ENCODE measurements at places on chromosomes 3 and 15. TPM values are rescaled to one million over a fixed set of nuclear protein-coding genes. Genes with fewer than 3 reads are reported as not detected.

The SLC22A14 gene
- total RNA-seq, result not detected

The VEPH1 gene
- not detected for total RNA-seq

The DUOXA2 gene
- not detected for total RNA-seq

The VPS18 gene
- total RNA-seq, result 17.2 TPM

DNA sequence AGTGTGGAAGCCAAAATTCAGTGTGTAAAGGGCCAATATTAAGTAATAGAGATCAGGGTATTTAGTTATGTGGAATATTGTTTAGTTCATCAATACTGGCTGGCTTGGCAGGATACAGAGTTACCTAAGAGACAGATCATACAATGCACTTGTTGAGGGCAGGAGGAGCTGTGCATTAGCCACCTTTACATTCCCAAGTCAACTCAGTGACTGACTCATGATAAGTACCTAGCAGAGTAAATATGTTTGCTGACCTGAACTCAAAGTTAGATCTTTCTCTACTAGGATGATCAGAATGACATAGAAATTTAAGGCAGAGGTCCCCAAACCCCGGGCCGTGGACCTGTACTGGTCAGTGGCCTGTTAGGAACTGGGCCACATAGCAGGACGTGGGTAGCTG is 3.5 kb upstream of the ABHD17C start:
- no peak for DNase-seq

DNA sequence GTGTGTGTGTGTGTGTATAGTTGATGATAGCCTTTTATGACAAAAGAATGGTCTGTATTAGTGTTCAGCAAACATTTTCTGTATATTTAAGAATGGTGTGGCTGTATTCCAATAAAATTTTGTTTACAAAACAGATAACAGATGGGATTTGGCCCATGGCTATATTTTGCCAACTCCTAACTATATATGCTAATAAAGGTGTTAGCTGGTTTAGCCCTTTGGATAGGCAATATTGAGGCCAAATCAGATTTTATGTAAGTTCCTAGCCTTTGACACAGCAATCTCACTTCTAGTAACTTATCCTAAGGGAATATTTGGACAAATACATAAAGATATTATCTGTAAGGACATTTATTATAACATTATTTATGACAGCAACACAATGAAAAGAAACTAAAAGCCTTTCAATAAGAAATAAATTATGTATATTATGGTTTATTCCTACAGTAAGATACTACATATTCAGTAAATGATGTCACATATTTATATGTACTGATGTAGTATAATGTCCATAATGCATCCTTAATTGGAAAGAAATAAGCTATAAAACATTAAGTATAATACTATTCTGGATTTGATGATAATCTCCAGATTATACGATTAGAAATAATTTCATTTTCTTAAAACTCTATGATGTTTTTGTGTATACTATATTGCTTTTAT is 264.0 kb downstream of the RBMS3 start:
- no peak for DNase-seq

GRCh38 chr15:78067328-78068228 is 9.9 kb downstream of the TBC1D2B start:
- no peak for DNase-seq

- no peak for DNase-seq
These were observed 115.6 kb downstream of the ETFA start for GRCh38 chr15:76195506-76196268.

GRCh38 chr3:39445927-39446326 is 21.6 kb upstream of the MOBP start:
- no peak for DNase-seq

GRCh38 chr3:190458040-190458439 is 8.3 kb upstream of the TMEM207 start:
- no peak for DNase-seq

- DNase-seq, result no peak
These were observed 114.9 kb downstream of the SLC25A26 start for GRCh38 chr3:66335671-66336070.

- no peak for DNase-seq
These were observed 39.8 kb downstream of the PRICKLE2 start for GRCh38 chr3:64185436-64185835.

- DNase-seq, result no peak
These were observed 13.8 kb upstream of the ADPGK start for GRCh38 chr15:72797338-72797689.

GRCh38 chr15:101225658-101226057 is 26.2 kb downstream of the CHSY1 start:
- no peak for DNase-seq

DNA sequence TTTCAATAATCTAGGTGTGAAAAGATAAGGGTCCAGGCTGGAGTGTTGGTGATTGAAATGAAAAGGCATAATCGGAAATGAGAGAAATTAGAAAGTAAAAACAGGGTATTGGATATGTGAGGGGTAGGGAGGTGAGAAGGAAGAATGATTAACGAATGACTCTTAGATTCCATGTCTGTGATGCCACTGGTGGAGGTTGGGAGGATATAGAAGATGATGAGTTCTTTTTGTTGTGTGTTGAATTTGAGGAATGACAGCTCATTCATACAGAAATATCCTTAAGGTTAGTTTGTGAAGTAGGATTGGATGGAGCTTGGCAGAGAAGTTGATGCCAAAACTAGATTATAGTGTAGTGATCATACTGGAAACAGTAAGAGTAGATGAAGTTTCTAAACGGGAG is 72.2 kb upstream of the CCNL1 start:
- no peak for DNase-seq

DNA sequence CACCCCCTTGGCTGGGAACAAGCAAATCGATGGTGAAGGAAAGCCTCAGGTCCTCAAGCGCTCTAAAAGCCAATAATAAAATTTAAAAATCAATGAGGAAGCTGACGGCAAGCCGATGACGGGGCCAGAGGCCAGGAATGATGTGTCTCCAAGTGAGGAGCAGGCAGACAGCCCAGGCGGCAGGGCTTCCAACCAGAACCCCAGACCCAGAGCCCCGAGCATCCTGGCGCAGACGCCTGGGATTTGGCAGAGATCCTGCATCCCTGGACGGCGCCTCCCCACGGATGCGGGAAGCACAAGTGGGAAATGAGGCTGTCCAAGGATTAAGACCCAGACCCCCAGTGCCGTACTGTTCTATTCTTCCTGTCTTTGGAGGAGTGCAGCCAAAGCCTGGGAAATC is 123.0 kb upstream of the PROK2 start:
- DNase-seq, result no peak

DNA sequence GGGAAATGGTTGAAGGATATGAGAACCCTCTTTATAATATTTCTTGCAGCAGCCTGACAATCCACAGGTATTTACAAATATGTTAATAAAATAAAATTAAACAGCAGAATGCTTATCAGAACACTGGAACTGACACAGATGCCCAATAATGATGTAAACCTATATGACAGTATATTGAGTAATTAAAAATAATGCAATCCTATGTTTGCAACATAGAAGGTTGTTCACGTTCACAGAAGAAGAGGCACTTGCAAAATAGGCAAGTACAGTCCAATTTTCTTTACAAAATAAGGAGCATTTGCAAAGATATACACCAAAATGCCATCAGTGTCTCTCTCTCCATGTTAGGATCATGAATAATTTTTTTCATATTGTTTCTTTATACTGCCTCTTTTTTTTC is 397.0 kb upstream of the WNT5A start:
- no peak for DNase-seq

DNA sequence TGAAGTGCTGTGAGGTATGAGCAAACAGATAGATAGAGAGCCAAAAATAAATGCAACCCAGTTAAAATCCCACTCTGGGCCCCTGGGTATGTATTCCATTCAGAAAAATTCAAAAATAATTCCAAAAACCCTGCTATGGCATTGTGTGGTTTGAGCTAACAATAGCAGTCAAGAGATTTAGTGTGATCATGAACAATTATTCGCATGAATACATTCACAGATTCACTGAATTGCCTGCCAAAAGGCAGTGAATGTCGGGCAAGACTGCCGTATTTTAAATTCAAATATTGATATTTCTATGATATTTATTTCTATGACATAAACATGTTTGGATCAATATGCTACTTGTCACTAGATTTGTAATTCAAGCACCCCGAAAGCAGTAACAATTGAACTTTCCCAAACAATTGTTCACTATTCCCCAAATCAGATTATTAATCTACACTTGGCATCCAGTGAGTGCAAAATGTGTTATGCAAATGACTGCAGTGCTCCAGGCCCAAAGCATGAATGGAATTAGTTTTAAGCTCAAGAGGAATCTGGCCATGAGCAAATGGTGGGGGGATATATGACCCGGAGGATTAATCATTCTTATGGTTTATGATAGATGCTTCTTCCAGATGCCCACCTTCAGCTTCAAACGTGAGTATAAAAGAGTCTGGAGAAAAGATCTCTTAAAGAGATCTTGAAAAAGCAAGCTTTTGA is 417.0 kb upstream of the MEIS2 start:
- DNase-seq, result no peak

DNA sequence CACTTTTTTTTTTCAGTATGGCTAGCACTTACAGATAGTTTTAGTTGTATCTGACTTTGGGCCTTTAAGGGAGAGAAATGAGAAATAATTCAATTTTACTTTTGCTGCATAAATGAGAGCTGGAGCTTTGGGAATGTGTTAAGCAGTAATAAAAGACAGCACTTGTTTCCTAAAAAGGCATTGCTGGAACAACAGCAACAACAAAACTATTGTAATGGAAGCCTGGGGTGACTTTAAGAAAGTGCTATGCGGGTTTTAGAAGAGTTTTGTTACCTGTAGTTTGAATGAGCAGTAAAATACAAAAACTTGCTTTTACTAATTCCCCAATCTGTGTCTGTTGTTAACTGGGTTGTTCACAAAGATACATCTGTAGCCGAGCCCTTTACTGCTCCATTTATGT is 774.0 kb upstream of the ARPP21 start:
- no peak for DNase-seq

DNA sequence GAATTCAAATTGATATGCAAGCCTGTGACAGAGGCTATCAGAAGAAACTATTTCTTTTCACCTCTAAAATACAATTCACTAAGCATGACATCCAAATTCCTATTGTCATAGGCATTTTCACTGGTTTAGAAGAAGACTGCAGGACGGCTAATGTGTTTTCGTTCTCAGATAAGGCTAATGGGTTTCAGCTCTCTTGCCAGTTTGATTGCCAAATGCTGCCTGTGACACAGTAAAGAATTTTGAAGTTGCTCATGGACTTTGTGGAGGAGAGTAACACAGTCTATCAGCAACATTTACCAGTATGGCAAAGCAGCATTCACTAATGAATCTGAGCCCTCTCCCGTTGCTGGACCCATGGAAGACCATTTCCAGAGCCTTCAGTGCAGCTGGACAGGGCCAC is 948.1 kb downstream of the FHIT start:
- DNase-seq, result no peak

- no peak for DNase-seq
These were observed 40.2 kb downstream of the GJD2 start for GRCh38 chr15:34714476-34715121.

DNA sequence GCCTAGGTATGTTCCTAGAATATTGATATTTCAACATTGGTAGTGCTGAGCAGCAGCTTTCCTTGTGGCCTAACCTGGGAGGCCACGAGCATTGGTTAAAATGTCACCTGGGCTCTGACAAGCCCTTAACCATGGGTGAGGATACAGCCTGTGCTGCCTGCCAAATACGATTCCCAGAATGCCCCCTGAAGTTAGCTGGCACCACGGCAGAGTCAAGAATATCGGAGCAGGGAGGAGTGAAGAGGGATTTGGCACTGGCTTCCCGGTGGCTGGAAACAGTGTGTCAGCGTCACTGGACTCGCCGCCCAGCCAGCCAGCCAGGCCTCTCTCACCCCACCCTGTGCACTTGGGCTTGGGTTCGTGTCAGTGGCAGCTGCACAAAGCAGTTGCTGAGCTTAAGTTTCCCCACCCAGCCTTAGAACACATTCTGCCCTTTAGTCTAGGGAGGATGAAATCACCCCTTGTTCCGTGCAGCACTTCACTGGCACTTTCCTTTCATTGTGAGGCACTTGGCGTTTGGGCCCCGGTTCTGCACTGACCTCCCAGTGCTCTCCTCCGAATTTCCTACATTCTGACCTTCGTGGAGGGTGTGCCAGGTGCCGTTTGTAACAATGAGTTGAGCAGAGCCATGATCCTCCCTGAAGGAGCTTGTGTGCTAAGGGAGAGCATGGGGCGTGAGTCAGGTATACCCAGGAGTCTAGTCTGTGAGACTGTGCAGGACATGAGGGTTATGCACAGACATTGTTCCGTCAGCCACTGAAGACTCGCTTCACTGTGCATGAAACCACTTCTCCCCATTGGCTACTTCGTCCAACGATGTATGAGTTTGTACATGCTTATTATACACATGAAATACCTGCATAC is 152.8 kb upstream of the BHLHE40 start:
- no peak for DNase-seq

DNA sequence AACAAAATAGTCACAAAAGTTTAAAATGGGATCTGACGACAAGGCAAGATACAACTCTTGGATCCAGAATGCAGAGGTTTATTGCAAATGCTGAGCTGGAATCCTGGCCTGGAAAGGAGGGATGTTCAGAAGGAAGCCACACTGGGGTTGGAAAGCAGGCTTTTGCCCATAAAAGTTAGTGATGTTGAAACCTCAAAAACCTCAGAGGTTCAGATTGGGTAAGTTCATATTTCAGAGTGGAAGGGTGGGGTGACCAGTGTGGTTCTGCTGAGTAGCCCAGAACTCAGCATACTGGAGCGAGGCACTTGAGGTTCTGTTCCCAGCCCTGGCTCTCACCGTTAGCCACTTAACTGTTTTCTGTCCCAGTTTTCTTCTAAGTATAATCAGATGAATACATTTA is 114.0 kb upstream of the OSTN start:
- DNase-seq, result no peak

All from CD8-positive, alpha-beta memory T cell (primary cell).